ENCODE measurements at places on chromosomes 6 and 20.

- DNase-seq = no peak
Measured at GRCh38 chr20:21821358-21821757, 115.9 kb downstream of the PAX1 start.

GRCh38 chr20:22475662-22476061 is 108.7 kb downstream of the FOXA2 start:
- DNase-seq = no peak

GRCh38 chr6:46220352-46221221 is 49.8 kb upstream of the ENPP5 start:
- no peak for DNase-seq

- DNase-seq = no peak
Measured at GRCh38 chr6:133396233-133396983, 155.3 kb downstream of the EYA4 start.

GRCh38 chr20:46303176-46303956 is 4.9 kb downstream of the CDH22 start:
- DNase-seq = no peak

DNA sequence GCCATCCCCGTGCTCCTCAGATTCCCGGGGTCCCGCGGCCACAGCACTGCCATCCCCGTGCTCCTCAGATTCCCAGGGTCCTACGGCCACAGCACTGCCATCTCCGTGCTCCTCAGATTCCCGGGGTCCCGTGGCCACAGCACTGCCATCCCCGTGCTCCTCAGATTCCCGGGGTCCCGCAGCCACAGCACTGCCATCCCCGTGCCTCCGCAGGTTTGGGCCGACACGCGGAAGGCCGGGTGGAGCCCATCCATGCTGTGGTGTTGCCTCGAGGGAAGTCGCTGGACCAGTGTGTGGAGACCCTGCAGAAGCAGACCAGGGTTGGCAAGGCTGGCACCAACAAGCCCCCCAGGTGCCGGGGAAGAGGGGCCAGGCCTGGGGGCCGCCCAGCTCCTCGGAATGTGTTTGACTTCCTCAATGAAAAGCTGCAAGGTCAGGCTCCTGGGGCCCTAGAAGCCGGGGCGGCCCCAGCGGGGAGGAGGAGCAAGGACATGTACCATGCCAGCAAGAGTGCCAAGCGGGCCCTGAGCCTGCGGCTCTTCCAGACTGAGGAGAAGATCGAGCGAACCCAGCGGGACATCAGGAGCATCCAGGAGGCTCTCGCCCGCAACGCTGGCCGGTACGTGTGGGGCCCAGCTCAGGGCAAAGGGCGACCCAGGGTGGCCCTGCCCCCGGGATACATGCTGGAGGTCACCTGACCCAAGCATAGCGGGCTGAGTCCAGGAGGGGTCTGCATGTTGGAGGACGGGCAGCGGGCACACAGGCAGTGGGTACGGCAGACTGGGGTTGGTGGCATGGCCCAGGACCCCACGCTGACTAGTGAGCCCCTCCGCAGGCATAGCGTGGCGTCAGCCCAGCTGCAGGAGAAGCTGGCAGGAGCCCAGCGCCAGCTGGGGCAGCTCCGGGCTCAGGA is 1.3 kb upstream of the LIME1 start:
- no peak for DNase-seq

DNA sequence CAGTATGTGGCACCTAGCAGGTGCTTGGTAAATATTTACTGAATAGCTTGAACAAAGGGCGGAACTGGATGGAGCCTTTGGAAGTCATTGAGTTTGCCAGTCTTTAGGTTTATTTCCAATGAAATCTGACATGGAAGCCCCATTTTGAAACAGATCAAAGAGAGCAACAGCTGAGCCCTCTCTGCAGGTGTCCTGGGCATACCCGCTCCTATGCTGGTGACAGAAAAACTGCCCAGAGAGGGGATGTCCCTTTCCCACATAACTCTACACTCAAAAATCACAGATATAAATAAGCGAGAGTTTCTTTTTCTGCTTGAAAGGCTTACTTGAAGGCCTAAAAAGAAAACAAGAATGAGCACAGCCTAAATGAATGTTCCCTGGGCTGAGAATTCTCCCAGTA is 53.0 kb upstream of the RALY start:
- DNase-seq = no peak

DNA sequence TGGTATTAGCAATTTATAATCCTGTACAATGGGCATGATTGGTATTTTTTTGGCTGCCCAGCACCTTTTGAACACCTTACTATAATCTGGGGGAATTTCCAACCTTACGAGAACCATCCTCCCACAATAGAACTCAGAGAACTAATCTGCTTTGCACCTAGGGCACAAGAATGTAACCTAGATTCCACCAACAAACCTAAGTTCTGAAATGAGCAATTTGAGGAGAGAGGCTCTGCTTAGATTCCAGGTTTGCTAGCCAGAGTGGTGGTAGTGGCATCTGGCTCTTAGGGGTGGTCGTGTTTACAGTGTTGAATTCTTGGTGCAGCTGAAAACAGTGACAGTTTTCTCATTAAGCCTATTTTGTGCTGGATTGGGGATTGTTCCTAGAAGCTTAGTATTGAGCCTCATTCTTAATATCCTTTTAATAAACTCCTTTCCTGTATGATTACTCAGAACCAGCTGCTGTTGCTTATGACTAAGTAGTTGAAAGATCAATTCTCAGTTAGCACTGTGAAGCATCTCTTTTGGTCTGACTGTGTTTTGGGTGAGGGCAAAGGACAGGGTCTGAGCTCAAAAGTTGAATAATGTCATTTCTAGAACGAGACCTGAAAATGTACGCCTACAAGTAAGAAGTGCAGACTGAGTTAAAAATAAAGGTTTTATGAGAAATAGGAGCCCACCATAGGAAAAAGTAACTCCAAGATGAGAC is 385.6 kb downstream of the CDKAL1 start:
- no peak for DNase-seq

DNA sequence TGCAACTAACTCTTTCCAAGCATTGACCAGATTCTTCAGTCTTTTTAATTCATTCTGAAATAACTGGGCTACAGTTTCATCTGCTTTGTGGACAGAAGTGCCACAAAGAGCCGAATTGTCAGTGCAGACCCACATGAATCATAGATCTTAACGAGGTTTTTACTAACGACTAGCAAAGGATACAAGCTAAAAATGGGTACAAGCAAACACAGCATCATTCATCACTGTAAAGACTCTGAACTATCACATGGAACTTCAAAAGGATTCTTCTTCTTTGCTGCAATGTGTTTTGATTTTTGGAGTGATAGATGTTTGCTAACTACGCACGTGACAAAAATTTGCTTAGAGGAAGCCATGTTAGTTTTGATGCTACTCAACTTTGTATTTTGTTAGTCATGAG is 227.1 kb downstream of the ESR1 start:
- no peak for DNase-seq

DNA sequence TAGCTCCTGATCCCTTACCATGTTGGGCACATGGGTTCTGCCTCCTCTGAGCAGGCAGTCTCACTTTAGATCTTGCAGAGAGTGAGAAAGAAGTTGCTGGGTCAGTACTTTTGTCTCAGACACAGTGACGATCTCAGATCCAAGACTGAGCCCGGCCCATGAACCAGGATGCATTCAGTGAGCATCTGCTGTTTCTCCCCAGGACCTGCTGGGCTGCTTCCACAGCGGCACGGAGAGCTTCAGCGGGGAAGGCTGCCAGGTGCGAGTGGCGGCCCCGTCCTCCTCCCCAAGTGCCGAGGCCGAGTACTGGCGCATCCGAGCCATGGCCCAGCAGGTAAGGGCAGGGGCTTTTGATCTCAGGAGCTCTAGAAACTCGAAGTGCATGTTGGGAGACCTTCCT is 53.9 kb upstream of the SMIM28 start:
- no peak for DNase-seq

- DNase-seq = no peak
Measured at GRCh38 chr6:43950051-43950605, 177.1 kb downstream of the MRPL14 start.

DNA sequence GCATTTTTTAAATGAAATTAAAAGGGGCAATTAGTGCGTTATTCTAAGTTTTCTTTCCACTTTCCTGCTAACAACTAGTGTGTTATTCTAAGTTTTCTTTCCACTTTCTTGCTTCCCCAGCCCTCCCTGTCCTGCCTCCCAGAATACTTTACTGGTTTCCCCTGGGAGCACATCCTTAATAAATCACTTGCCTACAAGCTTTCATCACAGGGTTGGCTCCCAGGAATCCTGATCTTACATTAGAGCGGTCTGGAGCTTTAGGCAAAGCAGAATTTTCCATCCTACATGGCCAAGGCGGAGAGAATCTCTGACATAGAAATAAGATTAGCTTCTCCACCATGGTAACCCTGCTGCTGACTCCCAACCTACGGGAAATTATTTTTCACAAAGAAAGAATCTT is 150.4 kb downstream of the BFSP1 start:
- DNase-seq = no peak

DNA sequence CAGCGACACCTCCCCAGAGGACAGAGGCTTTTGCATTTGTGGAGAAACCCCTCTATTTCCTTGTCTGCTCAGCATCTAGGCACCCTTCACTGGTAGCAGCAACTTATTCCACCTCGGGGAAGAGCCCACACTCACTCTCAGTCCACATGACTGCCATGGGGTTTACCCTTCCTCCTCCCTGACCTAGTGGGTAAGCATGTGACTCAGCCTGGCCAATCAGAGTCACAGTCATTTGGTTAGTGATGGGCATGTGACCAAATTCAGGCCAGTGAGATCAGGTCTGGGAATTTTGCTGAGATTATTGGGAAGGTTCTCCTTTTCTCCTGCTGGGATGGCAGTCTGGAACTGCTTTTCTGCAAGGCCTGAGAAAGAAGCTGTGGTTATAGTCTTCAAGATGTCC is 145.7 kb upstream of the PHACTR3 start:
- DNase-seq = no peak

GRCh38 chr6:134123666-134124208 is 71.3 kb upstream of the SLC2A12 start:
- DNase-seq = peak; percentile 83

GRCh38 chr6:127956956-127957355 is 56.1 kb upstream of the THEMIS start:
- no peak for DNase-seq

- DNase-seq = no peak
Measured at GRCh38 chr6:44133003-44133931, 5.9 kb downstream of the TMEM63B start.

DNA sequence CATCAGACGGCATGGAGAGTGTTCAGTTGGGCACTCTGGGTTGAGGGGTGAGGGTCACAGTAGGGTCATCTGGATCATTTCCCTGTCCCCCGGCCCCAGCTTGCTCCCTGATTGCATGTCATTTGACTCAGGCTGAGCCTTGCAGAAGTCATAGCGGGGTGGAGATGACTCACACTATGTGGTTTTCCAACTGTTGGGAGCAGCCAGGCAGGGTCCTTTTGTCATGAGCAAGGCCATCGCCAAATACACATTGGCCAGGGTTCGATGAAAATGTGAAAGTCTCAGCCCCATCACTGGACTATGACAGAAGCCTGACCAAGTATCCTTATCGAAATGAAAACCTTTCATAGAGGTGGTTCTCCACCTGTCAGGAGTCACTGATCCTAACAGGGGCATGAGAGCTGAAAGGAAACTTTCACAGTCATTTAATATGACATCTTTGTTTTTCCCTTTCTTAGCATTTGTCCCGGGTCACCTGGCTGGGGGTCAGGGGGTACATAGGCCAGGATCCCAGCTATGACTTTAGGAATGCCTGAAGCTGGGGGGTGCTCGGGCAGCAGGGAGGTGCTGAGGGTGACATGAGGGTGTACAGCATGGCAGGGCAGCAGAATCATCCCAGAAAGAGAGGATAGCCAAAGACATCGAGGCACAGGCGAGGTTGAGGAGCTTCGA is 70.2 kb upstream of the CD93 start:
- peak; percentile 71 for DNase-seq

- peak; percentile 88 for DNase-seq
Measured at GRCh38 chr20:1809131-1809572, 86.1 kb upstream of the SIRPA start.

GRCh38 chr6:155813548-155813947 is 357.9 kb upstream of the NOX3 start:
- DNase-seq = no peak

DNA sequence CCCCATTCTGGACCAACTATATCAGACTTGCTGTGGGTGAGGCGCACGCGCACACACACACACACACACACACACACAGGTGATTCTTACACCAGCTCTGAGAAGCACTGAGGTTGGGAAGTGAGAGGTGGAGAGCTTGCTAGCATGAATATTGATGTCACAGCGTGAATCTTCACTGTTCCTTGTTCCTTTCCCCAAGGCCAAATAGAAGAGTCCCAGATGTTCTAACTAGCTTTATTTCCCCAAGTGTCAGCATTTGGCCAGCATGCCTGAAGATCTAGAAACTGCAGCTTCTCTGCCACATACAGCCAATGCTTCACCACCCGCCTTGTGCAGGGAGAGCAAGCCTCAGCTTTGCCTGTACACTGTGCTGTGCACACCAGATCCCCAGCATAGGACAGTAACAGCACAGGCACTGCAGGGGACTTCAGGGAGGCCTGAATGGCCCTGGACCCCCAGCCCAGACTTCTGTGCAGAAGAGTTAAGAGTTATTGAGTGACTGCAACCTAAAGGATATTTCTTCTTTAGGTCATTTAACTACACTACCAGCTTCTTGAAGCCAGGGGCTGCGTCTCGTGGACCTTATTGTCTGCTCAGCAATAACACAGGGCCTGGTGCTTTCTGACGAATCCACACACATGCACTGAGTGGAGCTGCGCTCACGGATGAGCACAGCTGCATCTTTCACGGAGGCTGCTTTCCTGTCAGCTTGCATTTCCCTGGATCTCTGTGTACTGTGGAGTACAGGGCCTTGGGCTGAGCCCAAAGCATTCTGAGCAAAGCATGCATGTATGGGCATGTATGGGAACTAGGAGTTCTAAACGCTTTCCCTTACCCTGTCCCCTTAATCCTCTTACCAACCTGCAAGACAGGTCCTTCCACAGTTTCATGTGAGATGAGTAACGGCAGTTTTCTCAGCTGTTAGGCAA is 13.9 kb upstream of the CD93 start:
- no peak for DNase-seq

Measured in ACHN (cell line).